Stimulated activated CD8-positive, alpha-beta memory T cell treated with anti-CD3 and anti-CD28 coated beads, Interleukin-4, amount 100 ng/mL, for 1 hour (primary cell): ENCODE measurements at places on chromosomes 5 and 9.

DNA sequence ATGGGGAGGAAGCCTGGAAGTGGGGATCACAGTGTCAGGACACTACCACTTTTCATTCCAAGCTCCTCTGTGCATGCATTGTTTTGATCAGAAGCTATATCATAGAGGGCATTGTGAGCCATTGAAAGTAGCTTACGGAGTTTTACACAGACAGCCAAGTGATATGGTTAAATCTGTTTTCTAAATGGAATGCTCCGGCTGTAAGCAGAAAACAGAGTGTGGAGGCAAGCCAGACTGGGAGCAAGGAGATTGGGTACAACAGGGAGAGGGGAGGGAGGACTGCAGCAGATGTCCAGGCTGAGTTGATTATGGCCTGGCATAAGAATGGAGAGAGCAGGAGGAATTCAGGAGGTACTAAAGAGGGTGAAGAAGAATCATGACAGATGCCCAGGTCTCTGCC lies 15.5 kb upstream of the SOWAHA start:
- DNase-seq = no peak

DNA sequence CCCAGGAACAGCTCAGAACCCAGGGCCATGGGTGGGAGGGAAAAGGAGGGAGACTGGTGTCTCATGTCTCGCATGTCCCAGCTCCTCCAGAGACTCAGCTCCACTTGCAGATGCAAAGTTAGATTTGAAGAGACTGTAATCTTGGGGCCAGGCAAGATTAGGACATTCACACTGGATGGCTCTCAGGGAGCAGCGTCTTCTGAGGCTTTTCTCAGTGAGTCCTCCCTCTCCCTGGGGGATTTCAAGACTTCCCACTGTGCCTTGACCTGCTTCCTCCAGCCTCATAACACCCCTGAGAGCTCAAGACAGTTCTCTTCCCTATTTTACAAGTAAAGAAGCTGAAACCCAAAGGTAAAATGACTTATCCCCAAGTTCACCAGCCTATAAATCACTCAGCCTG lies 10.5 kb upstream of the TCOF1 start:
- DNase-seq = no peak

DNA sequence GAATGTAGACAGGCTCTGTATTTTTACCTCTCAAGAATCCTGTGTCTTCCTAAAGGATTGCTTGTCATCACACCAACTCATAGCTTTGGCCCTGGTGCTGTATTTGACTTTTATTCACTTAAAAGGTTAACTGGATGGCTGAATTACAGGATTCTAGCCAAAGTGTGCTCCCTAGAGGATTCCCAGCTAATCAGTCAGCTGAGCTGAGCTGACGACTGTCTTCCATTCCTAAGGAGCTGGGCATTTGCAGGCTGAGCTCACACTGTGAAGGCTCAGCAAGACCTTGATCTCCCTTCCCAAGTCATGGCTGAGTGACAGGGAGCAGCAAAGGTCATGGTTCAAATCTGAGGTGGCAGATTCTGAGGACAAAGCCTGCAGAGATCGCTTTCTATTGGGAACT lies 59.0 kb upstream of the PALM2AKAP2 start:
- DNase-seq = no peak

DNA sequence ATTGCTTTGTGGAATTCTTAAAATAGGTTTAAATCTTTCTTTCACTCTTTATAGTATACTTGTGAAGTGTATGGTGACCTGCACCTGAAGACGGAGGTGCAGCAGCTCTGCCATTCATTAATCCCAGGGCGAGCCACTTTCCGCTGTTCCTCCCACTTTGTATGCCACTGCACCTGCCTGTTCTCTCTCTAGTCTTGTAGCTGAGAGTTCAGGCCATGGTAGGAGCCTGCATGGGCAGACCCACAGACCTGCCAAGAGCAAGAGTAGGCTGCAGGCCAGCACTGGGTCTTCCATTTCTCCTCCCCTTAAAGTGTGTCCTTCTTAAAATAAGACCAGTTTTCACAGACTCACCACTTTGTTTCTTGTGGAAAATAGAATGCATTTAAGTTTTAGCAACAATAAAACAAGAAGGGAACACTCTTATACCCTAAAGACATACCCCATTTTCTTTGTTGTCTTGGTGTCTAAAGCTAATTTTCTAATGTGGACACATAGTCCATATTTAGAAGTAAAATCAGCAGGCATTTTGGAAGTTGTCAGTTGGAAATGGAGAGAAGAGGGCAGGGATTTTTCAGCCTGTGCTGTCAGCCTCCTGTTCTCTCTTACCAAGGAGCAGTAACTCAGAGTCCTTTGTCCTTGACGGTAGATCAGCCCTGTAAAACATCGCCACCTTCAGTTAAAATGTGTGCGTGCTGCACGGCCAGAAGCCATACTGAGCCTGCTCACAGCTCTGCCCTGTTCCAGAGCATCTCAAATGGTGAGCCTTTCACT lies 103.2 kb downstream of the SNCAIP start:
- no peak for DNase-seq

- no peak for DNase-seq
Measured at GRCh38 chr9:4065054-4065453, 234.8 kb downstream of the GLIS3 start.

DNA sequence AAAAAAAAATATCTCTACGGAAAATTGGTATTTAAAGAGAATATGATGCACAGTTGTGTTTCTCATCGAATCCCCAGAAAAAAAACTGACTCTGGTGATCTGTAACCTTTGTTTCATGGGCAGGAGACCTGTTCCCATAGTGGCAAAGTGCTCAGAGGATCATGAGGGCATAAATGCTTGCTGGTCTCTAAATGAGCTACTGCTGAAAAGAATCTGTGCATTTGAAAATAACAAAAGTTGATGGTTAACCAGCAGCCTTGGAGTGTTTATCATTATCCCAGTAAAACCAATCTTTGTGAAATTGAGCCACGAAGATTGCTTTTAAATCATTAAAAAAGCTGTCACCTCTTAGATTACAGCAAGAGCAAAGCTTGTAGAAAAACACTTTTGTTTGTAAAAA lies 775.4 kb downstream of the MTRR start:
- no peak for DNase-seq

- DNase-seq = no peak
Measured at GRCh38 chr5:139752506-139753473, 42.8 kb upstream of the PSD2 start.

DNA sequence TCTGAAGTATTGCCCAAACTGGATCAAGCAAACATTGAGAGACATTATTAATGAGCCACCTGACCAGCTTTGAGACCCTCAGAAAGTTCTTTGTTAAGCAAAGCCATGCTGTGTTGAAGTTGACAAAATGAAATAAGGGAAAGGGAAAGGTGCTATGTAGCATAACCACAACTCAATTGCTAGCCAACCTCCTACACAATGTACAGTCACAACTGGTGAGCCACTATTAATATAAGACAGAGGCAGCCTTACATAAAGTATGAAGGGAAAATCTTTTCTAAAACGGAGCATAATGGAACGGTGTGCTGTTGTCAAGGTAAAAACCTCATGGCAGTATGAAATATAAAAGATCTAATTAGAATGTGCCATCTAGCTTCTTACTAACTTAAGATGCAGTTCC lies 375.8 kb upstream of the ST8SIA4 start:
- DNase-seq = no peak

DNA sequence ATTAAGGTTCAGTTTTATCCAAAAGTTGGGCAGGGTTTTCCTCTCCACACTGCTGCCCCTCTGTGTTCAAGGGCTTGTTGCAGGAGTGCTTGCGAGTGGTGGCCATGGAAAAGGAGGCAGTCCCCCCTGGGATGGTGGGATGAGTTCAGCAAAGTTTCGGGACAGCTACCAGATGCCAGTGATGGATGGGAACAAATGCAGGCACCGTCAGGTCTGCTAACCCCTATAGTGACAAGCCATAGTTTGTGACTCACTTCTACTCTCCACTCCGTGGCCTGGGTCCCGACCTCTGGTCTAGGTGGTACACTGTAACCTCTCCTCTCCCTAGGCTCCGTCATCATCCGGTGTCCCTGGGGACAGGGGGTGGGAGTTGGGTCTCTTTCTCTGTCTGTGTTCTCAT lies 3.8 kb upstream of the RNF14 start:
- no peak for DNase-seq

GRCh38 chr9:124342402-124342775 lies 72.9 kb downstream of the PSMB7 start:
- DNase-seq = no peak

DNA sequence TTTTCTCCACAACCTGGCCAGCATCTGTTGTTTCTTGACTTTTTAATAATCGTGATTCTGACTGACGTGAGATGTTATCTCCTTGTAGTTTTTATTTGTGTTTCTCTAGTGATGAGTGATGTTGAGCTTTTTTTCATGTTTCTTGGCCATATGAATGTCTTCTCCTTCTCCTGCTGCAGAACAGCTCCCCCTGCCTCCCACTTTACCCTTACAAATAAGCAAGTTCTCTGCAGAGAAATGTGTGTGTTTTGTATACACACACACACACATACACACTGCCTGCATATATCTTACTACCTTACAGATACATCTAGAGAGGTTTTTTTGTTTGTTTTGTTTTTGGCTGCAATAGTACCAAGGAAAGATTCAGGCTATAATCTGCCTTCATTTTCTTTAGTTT lies 88.7 kb upstream of the PHF24 start:
- DNase-seq = no peak

GRCh38 chr9:115207003-115207836 lies 89.3 kb upstream of the TNC start:
- no peak for DNase-seq
